ENCODE measurements at places on chromosomes 4 and X. TPM values are rescaled to one million over a fixed set of nuclear protein-coding genes. Genes with fewer than 3 reads are reported as not detected.

DNA sequence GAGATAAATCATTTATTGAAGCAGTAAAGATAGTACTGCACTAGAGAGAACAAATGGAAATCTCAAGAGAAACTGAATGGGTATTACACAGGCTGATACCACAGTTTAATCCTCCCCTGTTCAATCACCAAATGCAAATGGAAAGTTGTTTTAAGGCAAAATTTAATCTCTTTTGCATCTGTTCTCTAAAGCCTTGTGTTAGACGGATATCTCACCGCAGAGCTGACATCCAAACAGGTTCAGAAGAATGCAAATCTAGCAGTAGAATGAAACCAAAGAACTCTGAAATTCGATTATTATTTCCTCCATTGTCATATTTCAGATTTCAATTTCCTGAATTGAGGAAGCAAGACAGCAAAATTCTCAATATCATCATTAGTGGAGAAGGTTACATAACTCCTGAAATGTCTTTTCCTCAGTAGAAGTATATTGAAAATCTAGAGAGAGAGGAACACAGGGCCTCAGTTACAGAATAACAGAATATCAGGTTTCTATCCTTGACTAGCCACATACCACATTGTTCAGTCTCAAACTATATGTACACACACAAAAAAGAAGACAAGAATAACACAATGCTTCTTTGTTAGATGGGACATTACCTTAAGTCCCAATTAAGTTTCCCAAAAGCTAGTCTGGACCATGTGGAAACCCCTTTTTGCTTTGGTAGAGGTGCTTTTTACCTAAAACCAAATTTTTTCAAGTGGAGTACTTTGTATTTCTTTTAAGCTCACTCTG, 94.1 kb upstream of the BANK1 start:
- H3K27me3 ChIP-seq = no peaks in the 10 kb centered on the region
- H3K4me1 ChIP-seq = no peaks in the 10 kb centered on the region
- DNase-seq = no peak
- no peaks in the 10 kb centered on the region for H3K36me3 ChIP-seq
- H3K27ac ChIP-seq = no peak overlapping the region
- H3K4me3 ChIP-seq = no peak overlapping the region

- no peaks in the 10 kb centered on the region for H3K36me3 ChIP-seq
- no peak overlapping the region for H3K27ac ChIP-seq
- no peaks in the 10 kb centered on the region for H3K27me3 ChIP-seq
Measured at GRCh38 chr4:57333684-57334083, 223.5 kb upstream of the IGFBP7 start.

- 0 out of 2 replicates have a peak, but pooled peaks cover 3% of the 10 kb centered on the region for H3K36me3 ChIP-seq
- H3K27me3 ChIP-seq = no peaks in the 10 kb centered on the region
- no peak for DNase-seq
- no peaks in the 10 kb centered on the region for H3K4me1 ChIP-seq
- H3K4me3 ChIP-seq = no peak overlapping the region
Measured at GRCh38 chrX:56397636-56398035, 165.5 kb downstream of the KLF8 start.

GRCh38 chr4:87317527-87317926, 5.2 kb downstream of the HSD17B13 start:
- H3K36me3 ChIP-seq = no peaks in the 10 kb centered on the region
- H3K27me3 ChIP-seq = no peaks in the 10 kb centered on the region
- no peak overlapping the region for H3K27ac ChIP-seq
- no peak for DNase-seq
- no peak overlapping the region for H3K4me3 ChIP-seq

NDP gene
- total RNA-seq = not detected

DNA sequence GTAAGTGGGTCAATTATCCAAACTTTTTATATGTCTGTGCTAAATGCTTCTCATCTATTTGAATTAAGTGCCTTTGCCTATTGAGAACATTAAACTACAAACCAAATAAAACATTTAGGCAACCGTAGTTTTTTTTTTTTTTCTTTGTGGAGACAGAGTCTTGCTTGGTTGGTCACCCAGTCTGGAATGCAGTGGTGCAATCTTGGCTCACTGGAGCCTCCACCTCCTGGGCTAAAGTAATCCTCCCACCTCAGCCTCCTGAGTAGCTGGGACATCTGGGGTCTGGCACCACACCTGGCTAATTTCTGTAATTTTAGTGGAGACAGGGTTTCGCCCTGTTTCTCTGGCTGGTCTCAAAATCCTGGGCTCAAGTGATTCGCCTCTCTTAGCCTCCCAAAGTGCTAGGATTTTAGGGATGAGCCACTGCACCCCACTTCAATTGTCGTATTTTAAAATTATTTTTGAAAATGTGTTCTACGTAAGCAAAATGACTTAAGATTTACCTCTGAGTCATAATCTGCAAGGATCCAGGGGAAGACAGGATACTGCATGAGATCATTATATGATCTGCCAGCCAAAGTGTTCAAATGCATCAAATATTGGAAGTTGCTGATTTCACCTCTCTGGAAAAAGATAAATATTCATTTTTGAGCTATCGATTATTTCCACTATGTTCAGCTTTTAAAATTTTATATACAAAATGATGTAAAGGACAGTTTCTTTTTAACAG, 125.6 kb downstream of the CDS1 start:
- H3K4me3 ChIP-seq = no peak overlapping the region
- no peaks in the 10 kb centered on the region for H3K4me1 ChIP-seq
- DNase-seq = no peak
- H3K27ac ChIP-seq = no peak overlapping the region

DNA sequence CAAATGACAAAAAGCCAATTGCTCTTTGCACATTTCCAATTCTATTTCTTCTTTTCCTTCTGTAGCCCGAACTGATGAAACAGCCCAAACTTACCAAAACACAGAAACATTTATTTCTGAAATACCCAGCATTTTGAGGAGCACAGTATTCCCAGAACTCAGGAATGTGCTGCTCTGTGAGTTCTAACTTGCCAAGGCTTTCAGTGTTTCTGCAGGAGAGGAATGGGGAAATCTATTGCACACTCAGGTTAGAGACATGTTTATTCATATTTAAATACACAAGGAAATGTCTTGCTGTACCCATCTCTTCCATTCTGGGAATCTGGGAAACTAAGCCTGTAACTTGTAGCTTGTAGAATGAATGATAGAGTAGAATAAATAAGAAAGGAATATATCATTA, 10.7 kb downstream of the TMPRSS11D start:
- H3K27ac ChIP-seq = no peak overlapping the region
- H3K27me3 ChIP-seq = no peaks in the 10 kb centered on the region
- DNase-seq = no peak

- H3K27me3 ChIP-seq = no peaks in the 10 kb centered on the region
- H3K4me1 ChIP-seq = no peaks in the 10 kb centered on the region
- no peak for DNase-seq
- peaks cover 4% of the 10 kb centered on the region for H3K36me3 ChIP-seq
Measured at GRCh38 chr4:183826461-183826860, 78.6 kb upstream of the STOX2 start.

- peaks cover 11% of the 10 kb centered on the region for H3K36me3 ChIP-seq
- DNase-seq = no peak
- H3K4me3 ChIP-seq = no peak overlapping the region
- no peaks in the 10 kb centered on the region for H3K27me3 ChIP-seq
- no peak overlapping the region for H3K27ac ChIP-seq
- peaks cover 4% of the 10 kb centered on the region for H3K4me1 ChIP-seq
Measured at GRCh38 chr4:185272245-185272644, 62.8 kb downstream of the SNX25 start.

DNA sequence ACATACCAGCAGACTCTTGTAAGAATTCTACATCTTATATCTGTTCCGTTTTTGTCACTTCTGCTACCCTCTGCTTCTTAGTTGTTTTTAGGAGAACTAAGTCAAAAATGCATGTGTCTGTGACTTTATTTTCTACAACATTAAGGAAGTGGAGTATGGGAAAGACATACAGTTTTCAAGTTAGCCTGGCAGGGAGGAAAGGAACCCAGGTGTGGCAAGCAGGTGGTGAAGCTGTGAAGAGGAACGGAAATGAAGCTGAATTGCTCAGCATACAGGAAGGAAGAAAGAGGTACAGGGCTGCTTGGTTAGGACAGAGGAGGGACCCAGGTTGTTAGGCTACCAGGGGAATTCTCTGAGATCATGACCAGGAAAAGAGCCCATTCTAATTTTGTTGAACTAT, 9.4 kb downstream of the GPRIN3 start:
- H3K4me1 ChIP-seq = 0 out of 2 replicates have a peak, but pooled peaks cover 2% of the 10 kb centered on the region
- H3K36me3 ChIP-seq = no peaks in the 10 kb centered on the region
- H3K4me3 ChIP-seq = no peak overlapping the region
- no peak for DNase-seq
- H3K27ac ChIP-seq = no peak overlapping the region
- no peaks in the 10 kb centered on the region for H3K27me3 ChIP-seq

GRCh38 chr4:133450813-133451212, 301.7 kb downstream of the PCDH10 start:
- no peak overlapping the region for H3K27ac ChIP-seq
- H3K36me3 ChIP-seq = no peaks in the 10 kb centered on the region
- DNase-seq = no peak
- H3K4me3 ChIP-seq = no peak overlapping the region
- H3K4me1 ChIP-seq = no peaks in the 10 kb centered on the region
- no peaks in the 10 kb centered on the region for H3K27me3 ChIP-seq

GRCh38 chrX:135009057-135009610, 13.2 kb downstream of the RTL8B start:
- peaks cover 10% of the 10 kb centered on the region for H3K4me1 ChIP-seq
- no peaks in the 10 kb centered on the region for H3K36me3 ChIP-seq
- DNase-seq = no peak
- no peak overlapping the region for H3K27ac ChIP-seq
- no peak overlapping the region for H3K4me3 ChIP-seq
- H3K27me3 ChIP-seq = no peaks in the 10 kb centered on the region

PDE6B gene
- 10.2 TPM for total RNA-seq

GRCh38 chr4:173214231-173214630, 45.6 kb downstream of the GALNT7 start:
- no peak overlapping the region for H3K4me3 ChIP-seq
- H3K36me3 ChIP-seq = peaks cover 4% of the 10 kb centered on the region
- DNase-seq = no peak
- no peaks in the 10 kb centered on the region for H3K27me3 ChIP-seq
- H3K4me1 ChIP-seq = peaks cover 5% of the 10 kb centered on the region
- H3K27ac ChIP-seq = no peak overlapping the region

GRCh38 chrX:72304877-72305276, 837 bp downstream of the CITED1 start:
- H3K4me1 ChIP-seq = no peaks in the 10 kb centered on the region
- peak overlapping the region; percentile 82 for H3K4me3 ChIP-seq
- peaks cover 57% of the 10 kb centered on the region for H3K27me3 ChIP-seq
- DNase-seq = no peak
- peaks cover 7% of the 10 kb centered on the region for H3K36me3 ChIP-seq

UGT2B17 gene
- not detected for total RNA-seq

- peak within 1 kb of the TSS; percentile 77 for H3K4me3 ChIP-seq
- H3K27me3 ChIP-seq = no peaks in the 10 kb centered on the region
- no peak within 1 kb of the TSS for H3K27ac ChIP-seq
- H3K36me3 ChIP-seq = peaks cover 4% of the 10 kb centered on the region
Measured at GRCh38 chr4:73998040-73999011, at the start of gene CXCL5. Gene CXCL5, minus strand, starts transcription at chr4:73998677. Its CDS starts 96 bp downstream, at chr4:73998581.

CPE gene
- 10.0 TPM for total RNA-seq

- H3K36me3 ChIP-seq = peaks cover 5% of the 10 kb centered on the region
- no peaks in the 10 kb centered on the region for H3K27me3 ChIP-seq
Measured at GRCh38 chr4:174464949-174465348, 57.3 kb downstream of the HPGD start.

DNA sequence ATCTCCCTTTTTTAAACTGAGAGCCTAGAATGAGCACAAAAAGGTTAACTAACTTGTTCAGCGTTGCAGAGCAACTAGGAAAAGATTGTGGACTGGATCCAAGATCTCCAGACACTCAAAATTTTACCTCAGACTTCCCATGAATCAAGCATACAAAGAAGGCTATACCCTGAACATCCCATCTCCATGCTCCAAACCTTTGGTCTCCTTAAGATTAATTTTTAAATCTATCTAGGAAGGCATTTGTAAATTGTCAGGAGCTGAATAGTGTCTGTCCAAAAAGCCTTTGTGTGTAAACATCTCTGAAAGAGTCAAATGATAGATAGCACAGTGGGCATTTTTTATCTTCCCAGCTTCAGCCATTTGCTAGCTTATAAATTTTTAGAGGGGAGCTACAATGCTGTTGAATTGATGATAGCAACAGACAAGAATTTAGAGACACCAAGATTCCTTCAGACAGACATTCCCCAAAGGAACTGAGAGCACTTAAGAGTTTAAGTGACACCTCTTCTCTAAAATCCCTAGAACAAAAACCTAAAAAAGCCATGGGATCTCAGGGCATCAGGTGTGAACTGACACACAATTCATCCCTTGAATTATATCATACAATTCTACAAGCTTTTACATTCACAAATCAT, 480.8 kb upstream of the FAM241A start:
- H3K4me3 ChIP-seq = no peak overlapping the region
- no peak for DNase-seq
- no peak overlapping the region for H3K27ac ChIP-seq
- no peaks in the 10 kb centered on the region for H3K4me1 ChIP-seq
- peaks cover 9% of the 10 kb centered on the region for H3K36me3 ChIP-seq

DNA sequence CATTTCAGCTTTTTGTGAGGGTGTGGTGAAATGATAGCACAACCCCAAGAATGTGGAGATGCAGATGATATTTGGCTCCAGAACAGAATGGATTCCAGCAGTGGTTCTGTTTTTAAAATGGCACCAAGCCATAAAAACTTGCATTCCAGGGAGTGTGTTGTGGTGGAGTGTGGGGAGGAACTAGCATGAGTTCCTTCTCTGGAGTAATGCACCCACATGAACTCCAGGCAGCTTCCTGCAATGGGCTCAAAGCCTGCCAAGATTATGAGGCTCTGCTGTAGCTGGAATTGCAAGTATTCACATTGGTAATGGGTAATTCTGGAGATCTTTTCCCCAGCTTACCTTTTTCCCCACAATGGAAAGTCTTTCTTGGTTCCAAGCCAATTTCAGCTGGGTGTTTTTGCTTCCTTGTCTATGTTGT, 161.4 kb downstream of the RAB28 start:
- no peak for DNase-seq
- no peaks in the 10 kb centered on the region for H3K27me3 ChIP-seq
- H3K4me3 ChIP-seq = no peak overlapping the region
- H3K36me3 ChIP-seq = peaks cover 9% of the 10 kb centered on the region
- no peak overlapping the region for H3K27ac ChIP-seq

DNA sequence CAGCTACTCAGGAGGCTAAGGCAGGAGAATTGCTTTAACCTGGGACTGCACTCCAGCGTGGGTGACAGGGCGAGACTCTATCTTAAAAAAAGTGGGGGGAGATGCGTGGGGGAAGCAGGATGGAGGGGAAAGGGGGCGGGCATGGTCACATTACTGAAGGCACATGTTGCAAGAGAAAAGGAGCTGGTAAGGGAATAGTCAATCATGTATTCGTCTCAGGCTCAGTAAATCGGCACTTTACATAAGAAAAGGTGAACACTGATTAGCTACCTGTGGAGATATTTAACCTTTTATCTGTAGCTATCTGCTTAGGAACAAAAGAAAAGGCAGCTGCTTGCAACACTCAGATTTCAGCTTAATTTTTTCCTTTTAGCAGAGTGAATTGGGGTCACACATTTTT, 132.5 kb downstream of the PLS3 start:
- no peaks in the 10 kb centered on the region for H3K27me3 ChIP-seq
- DNase-seq = peak; percentile 63

GRCh38 chrX:11591723-11592346, 73.9 kb downstream of the ARHGAP6 start:
- H3K36me3 ChIP-seq = no peaks in the 10 kb centered on the region
- no peaks in the 10 kb centered on the region for H3K4me1 ChIP-seq
- no peak for DNase-seq
- no peak overlapping the region for H3K4me3 ChIP-seq
- no peak overlapping the region for H3K27ac ChIP-seq
- no peaks in the 10 kb centered on the region for H3K27me3 ChIP-seq

EMCN gene
- not detected for total RNA-seq

GRCh38 chr4:1206299-1207156, 34.1 kb upstream of the SPON2 start:
- H3K27me3 ChIP-seq = no peaks in the 10 kb centered on the region
- DNase-seq = peak; percentile 21
- no peaks in the 10 kb centered on the region for H3K4me1 ChIP-seq
- H3K27ac ChIP-seq = no peak overlapping the region

All from H9 (cell line).